NCI-H187 treated with DMSO at 0.1 percent for 48 hours (cell line): ENCODE measurements at places on chromosomes 1 and 21.

GRCh38 chr1:98264727-98265126, 343.9 kb upstream of the DPYD start:
- DNase-seq = no peak

DNA sequence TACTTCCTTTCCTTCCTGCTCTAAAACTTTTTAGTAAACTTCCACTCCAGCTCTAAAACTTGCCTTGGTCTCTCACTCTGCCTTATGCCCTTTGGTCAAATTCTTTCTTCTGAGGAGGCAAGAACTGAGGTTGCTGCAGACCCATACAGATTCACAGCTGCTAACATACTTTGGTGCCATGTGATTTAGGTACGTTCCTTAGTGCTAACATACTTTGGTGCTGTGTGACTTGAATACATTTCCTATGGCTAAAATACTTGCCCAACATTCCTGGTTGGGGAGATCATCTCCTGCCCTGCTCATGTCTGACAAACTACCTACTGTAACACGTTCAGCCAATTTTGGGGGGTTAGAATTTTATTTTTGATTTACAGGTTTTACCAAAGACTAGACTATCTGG, 6.8 kb upstream of the ZBTB40 start:
- no peak for DNase-seq

DNA sequence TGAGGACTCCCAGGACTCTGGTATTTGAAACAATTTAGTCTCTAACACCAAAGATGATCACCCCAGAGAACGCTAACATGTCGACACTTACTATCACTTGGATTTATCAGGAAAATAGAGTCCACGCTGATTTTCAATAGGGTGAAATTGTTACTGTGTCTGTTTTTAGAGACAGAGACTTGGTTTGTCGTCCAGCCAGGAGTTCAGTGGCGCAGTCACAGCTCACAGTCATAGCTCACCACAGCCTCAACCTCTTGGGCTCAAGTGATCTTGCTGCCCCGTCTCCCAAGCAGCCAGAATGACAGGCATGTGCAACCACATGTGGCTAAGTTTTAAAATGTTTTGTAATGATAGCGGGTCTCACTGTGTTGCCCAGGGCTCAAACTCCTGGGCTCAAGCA, 5.3 kb downstream of the SSU72 start:
- DNase-seq = no peak

DNA sequence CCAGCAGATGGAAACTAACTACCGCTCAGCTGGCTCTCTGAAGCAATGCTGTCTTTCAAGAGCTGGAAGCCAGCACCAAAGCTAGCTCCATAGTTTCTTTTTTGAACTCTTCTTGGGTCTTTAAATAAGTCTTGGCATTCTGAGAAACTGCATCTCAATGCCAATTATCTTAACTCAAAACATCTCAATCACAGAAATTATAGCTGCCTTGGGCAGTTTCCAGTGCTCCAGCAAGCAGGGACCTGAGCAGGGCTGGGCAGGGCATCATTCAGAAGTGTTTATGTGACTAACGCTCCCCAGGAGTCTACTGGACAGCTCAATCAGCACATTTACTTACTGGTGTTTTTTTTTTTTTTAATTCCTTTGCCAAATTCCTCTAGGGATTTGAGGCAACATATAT, 18.3 kb upstream of the PADI4 start:
- DNase-seq = no peak

GRCh38 chr1:182617734-182618351, 13.7 kb upstream of the RGS16 start:
- no peak for DNase-seq

GRCh38 chr1:171128463-171128862, 37.8 kb downstream of the FMO3 start:
- no peak for DNase-seq

GRCh38 chr21:43919871-43920801, 55.1 kb downstream of the AGPAT3 start:
- no peak for DNase-seq

- no peak for DNase-seq
Measured at GRCh38 chr21:32800056-32800455, 28.5 kb upstream of the PAXBP1 start.

- no peak for DNase-seq
Measured at GRCh38 chr1:114232691-114233090, 79.0 kb upstream of the SYT6 start.
